Stimulated activated naive B cell treated with anti-CD40 and anti-IgM and Interleukin-4, amounts not matched to agents 10 μg/mL and 1 μg/mL and 100 μg/mL, for 72 hours (primary cell): ENCODE measurements at places on chromosomes 11 and 22.

- no peak for DNase-seq
Measured at GRCh38 chr11:86955111-86955360, 159 bp downstream of the FZD4 start.

GRCh38 chr22:28978863-28979796, 82.5 kb downstream of the C22orf31 start:
- no peak for DNase-seq

DNA sequence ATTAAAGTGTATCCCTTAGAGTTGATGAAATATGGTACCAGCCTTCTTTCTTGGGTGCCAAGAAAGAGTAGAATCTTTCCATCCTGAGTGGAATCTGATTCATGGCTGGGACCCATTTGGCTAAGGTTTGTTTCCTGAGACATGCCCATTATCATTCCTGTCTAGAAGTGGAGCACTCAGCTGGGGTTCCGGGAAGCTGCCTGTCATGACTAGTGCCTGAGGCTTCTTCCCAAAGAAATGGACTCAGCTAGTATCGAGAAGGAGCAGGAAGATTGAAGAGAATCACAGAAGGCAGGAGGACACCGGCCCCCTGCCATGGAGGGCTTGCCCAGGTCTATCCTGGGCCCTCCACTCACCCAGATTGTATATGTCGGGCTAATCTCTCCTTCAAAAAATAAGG, 57.6 kb downstream of the KREMEN1 start:
- DNase-seq, result no peak

GRCh38 chr22:47928631-47929030, 1166.2 kb downstream of the TBC1D22A start:
- DNase-seq, result no peak

DNA sequence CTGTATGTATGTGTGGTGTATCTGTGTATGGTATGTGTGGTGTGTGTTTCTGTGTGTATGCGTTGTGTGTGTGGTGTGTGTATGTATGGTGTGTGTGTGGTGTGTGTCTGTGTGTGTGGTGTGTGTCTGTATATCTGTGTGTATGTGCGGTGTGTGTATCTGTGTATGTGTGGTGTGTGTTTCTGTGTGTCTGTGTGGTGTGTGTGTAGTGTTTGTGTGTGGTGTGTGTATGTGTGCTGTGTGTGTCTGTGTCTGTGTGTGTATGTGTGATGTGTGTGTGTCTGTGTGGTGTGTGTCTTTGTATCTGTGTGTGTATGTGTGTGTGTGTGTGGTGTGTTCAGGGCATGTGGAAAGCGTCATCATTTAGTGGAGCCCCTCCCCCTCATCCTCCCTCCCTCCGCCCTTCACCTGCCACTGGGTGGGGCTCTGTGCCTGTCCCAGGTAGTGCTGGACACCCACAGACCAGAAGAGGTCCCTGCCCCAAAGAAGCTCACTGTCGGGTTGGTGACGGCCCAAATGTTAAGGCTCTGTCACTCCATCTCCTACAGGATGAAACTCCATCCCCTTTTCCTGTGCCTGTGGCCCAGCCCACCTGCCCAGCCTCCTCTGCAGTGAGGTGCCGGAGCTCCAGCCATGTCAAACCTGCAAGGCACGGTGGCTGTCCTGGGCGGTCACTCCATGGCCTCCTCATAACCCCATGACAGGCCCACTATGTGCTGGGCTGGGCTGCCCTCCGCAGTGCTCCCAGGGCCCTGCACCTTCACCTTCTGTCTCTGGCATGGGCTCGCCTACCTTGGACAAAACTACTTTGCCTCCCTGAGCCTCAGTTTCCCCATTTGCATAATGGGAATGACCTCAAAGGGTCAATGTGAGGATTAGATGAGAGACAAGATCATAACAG, 23.4 kb upstream of the SHISAL1 start:
- DNase-seq, result no peak

DNA sequence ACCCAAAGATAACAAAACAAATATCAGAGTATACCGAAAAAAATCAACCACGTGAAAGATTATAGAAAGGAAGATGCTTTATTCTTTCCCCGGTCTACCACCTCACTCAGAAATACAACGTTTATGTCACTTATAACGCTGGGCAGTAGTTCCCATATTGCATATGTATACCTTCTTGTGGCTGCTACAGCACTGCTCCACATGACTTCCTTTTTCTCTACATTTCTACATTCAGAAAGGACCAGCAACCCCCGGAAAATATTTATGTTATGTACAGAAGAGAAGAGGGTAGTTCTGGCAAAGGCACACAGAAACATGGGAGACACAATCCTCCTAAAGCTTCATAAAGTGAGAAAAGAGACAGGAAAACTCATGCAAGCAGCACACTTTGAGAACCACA, 56.8 kb downstream of the MTMR2 start:
- no peak for DNase-seq

DNA sequence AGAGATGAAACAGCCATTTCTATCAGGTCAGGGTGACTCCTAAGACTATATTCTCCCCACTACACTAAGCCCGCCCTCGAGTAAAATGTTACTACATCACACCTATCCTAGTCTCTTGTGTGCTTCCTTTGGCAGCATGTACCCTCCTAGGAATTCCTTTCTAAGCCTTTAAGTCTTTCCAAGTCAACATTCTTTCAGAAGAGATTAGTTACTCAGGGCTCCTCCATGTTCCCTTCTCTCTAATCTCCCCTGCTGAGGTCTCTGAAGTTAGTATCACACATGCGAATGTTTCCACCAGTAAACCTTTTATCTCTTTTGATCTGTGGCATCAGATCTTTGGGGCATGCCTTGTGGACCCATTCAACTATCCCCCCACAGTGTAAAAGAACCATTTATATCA, 873.7 kb upstream of the FAT3 start:
- no peak for DNase-seq

- DNase-seq, result no peak
Measured at GRCh38 chr22:35842954-35843353, 125.3 kb downstream of the APOL5 start.

DNA sequence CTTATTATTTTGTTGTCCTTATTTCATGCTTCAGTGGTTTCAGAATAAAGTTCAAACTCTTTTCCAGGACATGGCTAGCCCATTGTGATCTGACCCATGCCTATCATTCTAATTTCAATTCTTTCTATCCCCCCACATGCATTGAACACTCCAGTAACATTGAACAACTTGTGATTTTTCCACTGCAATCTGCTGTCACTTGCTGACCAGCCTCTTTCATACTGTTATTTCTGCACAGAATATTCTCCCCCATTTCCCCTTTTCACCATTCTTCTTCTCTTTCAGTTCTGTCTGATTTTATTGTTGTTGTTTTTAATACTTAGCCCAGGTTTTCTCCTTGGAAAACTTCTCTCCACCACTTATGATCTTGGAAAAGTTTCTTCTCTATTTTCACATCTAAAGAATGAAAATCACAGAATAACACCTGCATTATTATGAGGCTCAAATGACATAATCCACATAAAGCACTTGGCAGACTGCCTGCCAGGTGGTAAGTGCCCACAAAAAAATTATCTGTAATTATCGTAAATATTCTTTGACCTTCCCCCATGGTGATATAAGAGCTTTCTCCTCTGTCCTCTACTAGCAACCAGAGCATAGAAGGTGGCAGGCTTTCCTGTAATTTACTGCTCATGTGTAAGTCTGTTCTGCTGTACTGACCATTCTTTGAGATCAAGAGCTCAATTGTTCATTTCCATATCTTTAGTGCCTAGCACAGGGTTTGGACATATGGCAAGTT, 51.9 kb upstream of the EED start:
- DNase-seq, result no peak

GRCh38 chr11:78499971-78500370, 74.7 kb downstream of the NARS2 start:
- no peak for DNase-seq

DNA sequence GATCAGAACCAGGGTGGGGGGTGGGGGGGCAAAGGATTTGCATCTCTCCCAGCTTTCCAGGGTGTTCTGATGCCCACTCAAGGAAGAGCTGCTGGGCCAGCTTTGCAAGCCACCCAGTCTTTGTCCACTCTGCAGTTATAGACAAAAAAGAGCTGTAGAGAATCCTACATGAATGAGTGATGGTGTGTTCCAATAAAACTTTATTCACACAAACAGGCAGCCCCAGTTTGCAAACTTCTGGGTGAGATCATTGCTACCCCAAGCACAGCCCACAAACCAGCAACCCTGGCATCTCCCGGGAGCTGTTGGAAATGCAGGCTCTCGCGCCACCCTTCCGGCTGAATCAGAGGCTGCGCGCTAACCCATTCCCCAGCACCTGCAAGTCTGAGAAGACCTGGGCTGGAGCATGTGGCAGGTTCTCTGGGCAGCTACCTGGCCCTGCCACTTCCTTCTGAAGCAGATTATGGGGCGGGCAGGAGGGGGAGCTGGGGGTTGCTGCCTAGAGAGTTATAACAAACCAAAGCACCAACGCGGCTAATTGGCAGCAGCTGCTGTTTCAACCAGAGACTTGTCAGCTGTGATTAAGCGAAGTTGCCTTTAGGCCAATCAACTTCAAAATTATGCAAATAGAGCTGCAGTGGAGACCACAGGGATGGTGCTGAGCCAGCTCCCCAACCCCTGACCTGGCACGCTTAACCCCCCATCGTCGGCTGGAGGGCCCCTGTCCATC, 3.8 kb upstream of the SHISAL1 start:
- no peak for DNase-seq

- DNase-seq, result no peak
Measured at GRCh38 chr11:17371614-17372013, 16.8 kb downstream of the KCNJ11 start.

DNA sequence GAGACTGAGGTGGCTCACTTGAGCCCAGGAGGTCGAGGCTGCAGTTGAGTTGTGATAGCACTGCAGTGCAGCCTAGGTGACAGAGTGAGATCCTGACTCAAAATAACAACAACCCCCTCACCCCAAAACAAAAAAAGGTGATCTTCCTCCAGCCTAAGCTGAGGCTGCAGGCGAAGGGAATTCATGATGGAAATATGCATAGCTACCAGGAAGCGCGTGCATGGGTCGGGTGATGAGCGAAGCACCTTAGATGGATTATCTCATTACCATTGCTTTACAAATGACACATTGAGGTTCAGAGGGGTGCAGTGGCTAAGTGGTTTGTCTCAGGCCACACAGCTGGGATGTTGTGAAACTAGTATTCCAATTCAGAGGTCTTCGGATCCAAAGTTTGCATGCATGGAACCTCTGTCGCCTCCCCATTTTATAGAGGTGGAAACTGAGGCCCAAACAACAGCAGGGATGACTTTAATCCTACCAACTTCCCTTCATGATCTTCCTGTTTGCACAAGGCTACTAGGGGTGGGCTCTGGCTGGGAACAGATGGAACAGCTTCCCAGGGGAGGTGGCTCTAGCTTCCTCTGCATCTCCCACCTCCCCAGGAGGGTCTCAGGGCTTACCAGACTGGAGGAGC, 4.6 kb downstream of the SLC29A2 start:
- DNase-seq, result no peak

- no peak for DNase-seq
Measured at GRCh38 chr11:128210148-128210940, 377.0 kb downstream of the ETS1 start.

GRCh38 chr22:42768385-42769035, 47.8 kb upstream of the A4GALT start:
- DNase-seq, result no peak

DNA sequence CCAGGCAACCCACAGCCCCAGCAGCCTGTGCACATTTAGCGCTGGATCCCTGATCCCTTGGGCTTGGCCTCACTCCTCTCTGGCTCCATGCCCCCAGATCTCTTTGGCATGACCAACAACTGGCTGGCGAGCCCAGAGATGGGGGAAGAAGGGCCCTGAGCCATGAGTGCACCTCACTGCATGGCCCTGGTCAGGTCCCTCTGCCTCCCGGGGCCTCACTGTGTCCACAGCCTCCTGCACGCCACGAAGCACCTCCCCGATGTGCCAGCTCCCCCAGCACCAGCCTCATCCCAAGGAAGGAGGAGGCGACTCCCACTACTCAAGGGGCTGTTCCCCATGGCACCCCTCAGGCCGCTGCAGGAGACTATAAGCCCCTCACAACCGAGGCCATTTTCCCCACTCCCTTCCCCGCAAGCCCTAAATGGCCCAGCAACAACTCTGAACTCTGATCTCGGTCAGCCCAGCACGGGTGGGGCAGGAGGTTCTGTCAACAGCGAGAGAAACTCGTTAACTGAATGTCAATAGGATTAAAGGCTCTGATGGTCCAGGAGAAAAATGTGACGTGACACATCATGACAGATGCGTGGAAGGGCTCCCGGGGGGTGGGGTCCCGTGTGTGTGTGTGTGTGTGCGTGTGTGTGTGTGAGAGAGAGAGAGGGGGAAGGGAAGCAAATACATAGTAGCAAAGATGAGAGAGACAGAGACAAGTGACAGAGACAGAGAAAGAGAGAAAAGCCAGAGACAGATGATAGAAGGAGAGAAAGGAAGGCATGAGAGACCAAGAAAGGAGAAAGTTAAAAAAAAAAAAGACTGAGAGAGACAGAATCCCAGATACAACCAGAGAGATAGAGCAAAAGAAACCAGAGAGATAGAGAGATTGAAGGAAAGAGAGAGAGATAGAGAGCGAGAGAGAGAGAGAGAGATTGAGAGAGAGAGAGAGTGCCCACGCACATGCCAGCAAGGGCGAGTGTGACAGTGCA, 28.4 kb upstream of the SYT7 start:
- DNase-seq, result no peak

GRCh38 chr11:129224538-129224937, 32.4 kb upstream of the ARHGAP32 start:
- DNase-seq, result no peak

- no peak for DNase-seq
Measured at GRCh38 chr11:121109471-121109870, 8.4 kb downstream of the TECTA start.

- DNase-seq, result no peak
Measured at GRCh38 chr11:123822599-123822998, 16.4 kb upstream of the OR6M1 start.

GRCh38 chr11:134657631-134658030, 245.6 kb upstream of the B3GAT1 start:
- no peak for DNase-seq

DNA sequence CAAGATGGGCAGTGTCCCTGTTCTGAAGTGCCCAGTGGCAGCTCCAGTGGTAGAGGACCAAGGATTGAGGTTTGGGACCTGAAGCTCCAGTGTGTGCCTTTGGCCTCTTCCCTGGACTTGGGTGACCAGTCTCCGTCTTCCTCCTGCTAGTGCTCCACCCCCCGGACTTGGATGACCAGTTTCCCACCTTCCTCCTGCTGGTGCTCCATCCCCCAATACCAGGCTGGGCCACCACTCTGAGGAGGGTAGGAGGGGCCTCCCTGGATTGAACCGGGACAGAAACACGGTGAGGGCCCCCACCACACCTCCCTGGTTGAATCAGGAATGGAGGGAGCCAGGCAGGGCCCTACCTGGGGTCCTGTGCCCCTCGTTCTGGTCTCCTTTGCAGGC, 10.9 kb upstream of the NEAT1 start:
- DNase-seq, result no peak
